Vagina (tissue), 2 donors: ENCODE measurements at places on chromosomes 16 and 17.

DNA sequence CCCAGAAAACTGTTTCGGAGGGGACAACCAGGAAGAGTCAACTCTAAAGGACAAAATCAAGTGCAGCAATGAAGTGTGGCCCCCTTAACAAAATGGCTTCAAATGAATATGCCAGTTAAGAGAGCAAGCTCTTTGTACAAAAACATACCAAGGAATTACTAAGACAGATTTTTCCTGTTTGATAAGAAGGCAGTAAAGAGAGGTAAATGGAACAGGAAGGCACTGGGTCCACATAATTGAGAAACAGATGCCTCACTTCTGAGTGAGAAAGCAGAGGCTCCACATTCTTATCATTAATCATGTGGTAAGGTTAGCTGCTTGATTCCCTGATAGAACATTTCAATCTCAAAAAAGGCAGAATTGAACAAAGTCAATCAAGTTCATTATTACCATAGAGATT, 44.9 kb downstream of the MBTD1 start:
- DNase-seq: no peak

DNA sequence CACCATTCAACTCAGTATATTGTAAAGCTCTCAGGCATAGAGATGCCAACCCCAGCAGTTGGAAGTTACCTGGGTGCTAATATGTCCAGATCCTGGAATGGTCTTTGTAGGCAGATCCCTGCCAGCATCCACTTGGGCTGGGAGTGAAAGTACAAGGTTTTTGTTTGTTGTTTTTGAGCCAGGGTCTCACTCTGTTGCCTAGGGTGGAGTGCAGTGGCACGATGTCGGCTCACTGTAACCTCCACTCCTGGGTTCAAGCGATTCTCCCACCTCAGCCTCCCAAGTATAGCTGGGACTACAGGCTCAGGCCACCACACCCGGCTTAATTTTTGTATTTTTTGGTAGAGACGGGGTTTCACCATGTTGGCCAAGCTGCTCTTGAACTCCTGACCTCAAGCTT, 177.6 kb downstream of the IRF8 start:
- DNase-seq: no peak

DNA sequence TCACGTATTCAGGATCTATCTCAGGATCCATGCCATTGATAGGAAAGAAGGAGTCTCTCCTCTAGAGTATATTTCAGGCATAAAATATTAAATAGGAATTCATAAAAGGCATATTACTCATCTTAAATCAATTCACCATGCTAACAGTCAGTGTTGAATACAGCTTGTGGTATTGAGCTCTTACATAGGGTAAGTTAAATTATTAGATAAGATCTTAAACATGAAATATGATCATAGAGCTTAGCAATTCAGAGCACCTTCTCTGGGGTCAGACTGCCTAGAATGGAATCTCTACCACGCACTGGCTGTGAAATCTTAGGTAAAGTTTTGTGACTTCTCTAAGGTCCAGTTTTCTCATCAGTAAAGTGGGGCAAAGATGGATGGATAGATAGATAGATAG, 20.7 kb downstream of the MARCHF10 start:
- DNase-seq: no peak

DNA sequence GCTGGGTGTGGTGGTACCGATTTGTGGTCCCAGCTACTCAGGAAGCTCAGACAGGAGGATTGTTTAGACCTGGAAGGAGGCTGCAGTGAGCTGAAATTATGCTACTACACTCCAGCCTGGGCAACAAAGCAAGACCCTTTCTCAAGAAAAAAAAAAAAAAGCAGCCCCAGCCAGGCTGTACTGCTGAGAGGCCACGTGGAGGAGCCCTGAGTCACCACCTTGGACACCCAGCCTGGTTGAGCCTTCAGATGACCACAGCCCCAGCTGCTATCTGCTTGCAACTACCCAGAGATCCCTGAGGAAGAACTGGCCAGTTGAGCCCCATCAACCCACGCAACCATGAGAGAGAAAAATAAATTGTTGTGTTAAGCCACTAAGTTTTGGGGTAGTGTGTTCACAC, 23.6 kb upstream of the GPRC5C start:
- DNase-seq: no peak

- DNase-seq: no peak
Measured at GRCh38 chr17:9052921-9053320, 31.6 kb downstream of the NTN1 start.
